ENCODE measurements at places on chromosomes 11 and 22.

- no peak for DNase-seq
Observed at GRCh38 chr11:112013497-112014164, 11.6 kb upstream of the DLAT start.

GRCh38 chr11:62664405-62665074 is 470 bp downstream of the C11orf98 start:
- peak; percentile 70 for DNase-seq

DNA sequence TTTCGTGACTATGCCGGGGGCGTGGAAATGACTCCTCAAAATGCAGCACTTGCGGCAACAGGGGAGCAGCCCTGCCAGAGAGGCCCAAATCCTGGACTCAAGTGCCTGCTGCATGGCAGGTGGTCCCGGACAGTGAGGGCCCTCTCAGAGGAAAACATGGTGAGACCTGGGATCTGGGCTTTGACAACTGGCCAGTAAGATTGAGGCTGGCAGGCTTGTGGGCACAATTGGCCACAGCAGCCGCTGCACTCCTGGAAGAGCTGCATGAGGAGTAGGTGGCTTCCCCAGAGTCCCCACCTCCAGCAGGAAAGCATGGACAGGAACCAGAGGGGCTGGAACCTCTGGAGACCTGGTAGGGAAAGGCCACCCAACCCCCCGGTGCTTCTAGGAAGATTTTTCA is 13.4 kb downstream of the LINC01488 start:
- DNase-seq = no peak

DNA sequence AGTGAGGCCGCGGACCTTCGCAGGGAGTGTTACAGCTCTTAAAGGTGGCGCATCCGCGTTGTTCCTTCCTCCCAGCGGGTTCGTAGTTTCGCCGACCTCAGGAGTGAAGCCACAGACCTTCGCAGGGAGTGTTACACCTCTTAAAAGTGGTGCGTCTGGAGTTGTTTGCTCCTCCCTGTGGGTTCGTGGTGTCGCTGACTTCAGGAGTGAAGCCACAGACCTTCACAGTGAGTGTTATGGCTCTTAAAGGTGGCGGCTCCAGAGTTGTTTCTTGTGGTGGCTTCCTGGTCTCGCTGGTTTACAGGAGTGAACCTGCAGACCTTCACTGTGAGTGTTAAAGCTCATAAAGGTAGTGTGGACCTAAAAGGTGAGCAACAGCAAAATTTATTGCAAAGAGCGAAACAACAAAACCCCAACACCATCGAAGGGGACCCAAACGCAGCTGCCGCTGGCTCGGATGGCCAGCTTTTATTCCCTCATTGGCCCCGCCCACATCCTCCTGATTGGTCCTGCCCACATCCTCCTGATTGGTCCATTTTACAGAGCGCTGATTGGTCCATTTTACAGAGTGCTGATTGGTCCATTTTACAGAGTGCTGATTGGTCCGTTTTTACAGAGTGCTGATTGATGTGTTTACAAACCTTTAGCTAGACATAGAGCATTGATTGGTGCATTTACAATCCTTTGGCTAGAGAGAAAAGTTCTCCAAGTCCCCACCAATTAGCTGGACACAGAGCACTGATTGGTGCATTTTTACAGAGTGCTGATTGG is 1.2 kb upstream of the TMEM45B start:
- no peak for DNase-seq
